Stimulated activated CD4-positive, alpha-beta T cell treated with anti-CD3 and anti-CD28 coated beads, Interleukin-1b, Interleukin-23, amount 100 ng/mL, for 24 hours (primary cell): ENCODE measurements at places on chromosomes 5 and 9.

- DNase-seq, result no peak
Measured at GRCh38 chr5:59685793-59686192, 207.7 kb downstream of the PDE4D start.

GRCh38 chr5:175290379-175290778 lies 153.6 kb downstream of the DRD1 start:
- DNase-seq, result no peak

DNA sequence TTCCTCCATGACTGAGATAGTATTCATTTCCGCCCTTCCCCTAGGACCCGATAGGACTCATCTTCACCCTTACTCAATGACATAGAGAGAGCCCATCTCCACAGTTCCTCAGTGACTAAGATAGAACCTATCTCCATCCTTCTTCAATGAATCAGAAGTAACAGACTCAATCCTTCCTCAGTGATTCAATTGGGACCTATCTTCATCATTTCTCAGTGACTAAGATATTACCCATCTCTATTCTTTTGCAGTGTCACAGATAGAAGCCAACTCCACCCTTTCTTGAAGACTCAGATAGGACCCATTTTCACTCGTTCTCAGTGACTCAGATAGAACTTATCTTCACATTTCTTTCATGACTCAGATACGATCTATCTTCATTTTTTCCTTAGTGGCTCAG lies 164.6 kb downstream of the FBXO4 start:
- DNase-seq, result no peak

DNA sequence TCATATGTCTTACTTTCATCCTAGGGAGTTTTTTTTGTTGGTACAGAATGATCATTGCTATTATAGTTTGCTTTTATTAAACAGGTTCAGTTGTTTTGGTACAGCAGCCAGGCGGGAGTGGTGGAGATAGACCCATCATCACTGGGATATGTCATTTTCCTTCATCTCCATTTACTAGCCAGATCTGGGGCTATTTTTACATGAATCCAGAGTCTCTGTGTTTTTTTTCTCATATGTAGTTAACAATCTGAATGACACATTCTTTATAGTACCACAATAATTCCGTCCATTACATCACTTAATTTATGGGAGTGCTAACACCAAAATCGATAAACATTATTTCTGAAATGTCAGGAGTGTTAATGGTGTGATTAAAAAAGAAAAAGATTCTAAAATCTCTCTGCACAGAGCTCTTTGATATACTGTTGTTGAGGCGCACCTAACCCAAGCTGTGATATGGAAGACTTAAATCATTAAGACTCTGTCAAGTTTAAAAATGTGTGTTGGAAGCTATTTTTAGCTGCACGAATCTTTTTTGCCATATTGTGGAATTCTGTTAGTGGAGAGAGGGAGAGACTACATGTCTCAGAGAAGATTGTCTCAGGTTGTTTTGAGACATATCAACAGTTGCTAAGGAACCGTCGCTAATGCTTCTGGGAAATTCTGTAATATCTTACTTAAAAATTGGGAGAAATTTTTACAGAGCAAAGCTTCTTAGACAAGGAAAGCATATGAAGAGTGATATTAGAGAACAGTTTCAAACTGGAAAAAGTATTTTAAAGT lies 59.6 kb downstream of the RPS23 start:
- no peak for DNase-seq

DNA sequence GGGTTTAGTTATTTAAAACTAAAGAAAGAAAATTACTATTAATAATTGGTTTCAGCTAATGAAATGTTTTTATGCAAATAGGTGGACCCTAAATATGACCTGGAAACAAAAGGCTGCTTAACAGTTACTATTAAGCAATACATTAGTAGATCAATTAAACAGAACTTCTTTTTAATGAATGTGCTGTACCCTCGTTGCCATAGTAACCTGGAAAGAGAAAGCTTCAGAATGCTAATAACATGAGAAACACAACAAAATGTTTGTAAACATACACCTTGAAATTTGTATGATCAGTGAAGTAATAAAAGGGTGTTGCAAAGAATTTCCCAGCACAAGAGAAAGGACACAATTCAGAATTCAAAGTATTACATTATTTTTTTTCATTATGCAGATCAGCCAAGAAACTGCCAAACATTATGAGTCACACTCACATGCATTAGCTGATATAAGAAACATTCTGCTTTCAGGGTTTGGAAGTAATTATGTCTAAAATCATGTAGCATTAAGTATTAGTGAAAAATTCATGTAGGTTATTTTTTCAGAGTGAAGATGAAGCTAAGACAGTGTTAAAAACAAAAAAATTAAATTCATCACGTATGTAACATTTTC lies 348.3 kb downstream of the ISL1 start:
- DNase-seq, result no peak

DNA sequence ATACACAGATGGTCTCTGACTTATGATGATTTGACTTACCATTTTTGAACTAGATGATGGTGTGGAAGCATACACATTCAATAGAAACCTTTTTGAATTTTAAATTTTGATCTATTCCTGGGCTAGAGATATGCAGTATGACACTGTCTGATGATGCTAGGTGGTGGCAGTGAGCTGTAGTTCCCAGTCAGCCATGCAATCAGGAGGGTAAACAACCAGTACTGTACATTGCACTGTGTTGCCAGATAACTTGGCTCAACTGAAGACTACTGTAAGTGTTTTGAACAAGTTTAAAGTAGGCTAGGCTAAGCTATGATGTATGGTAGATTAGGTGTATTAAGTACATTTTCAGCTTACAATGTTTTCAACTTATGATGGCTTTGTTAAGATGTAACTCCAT lies 859.1 kb upstream of the ARRDC3 start:
- no peak for DNase-seq
